ENCODE measurements at places on chromosomes 16 and 17.
A peak's percentile ranks its signal among the peaks of the same experiment; 100 is the strongest.

DNA sequence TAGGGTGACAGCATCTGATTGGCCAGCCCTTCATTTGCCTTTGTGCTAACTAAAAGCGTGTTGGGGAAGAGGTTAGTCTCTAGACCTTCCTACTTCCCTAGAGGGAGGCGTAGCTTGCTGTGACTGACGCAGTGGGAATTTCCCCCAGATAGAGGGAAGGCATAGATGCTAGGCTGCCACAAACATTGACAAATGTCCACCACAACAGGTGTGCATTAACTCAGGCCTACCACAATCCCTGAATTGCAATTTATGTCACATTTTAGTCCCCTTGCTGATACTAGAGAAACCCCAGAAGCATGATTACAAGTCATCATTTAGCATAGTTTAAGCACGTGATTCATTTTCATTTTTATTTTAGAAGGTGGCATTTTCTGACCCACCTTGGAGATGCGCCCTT lies 76.3 kb upstream of the WSB1 start:
- no peak for DNase-seq

DNA sequence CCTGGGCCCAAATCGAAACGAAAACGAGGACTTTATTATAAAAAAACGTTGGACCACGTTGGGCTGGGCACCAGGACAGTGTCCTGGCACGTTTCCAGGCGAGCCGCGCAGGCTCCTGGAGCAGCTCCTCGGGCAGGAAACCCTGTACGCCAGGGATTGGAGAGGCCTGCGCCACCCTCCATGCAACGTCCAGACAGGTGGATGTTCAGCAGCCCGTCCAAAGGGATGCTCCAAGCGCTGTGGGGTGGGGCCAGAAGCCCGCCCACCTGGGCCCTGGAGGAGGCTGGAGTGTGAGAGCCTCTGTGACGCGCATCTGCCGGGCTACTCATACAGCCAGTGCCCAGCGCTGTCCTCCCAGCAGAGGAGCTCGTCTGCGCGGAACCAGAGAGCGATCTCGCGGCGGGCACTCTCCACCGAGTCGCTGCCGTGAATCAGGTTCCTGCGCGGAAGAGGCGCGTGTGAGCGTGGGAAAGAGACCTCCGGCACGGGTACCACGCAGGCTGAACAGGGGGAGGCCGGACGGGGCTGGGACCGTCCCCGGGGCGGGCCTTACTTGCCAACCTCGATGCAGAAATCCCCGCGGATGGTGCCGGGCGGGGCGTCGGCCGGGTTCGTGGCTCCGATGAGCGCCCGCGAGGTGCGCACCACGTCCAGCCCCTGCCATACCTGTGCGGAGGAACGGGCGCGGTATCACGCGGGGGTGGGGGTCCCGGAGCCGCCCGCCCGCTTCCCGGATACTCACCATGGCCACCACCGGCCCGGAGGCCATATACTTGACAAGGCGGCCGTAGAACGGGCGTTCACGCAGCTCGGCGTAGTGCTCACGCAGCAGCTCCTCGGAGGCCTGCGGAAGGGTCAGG lies 785 bp downstream of the NME3 start:
- no peak for DNase-seq

DNA sequence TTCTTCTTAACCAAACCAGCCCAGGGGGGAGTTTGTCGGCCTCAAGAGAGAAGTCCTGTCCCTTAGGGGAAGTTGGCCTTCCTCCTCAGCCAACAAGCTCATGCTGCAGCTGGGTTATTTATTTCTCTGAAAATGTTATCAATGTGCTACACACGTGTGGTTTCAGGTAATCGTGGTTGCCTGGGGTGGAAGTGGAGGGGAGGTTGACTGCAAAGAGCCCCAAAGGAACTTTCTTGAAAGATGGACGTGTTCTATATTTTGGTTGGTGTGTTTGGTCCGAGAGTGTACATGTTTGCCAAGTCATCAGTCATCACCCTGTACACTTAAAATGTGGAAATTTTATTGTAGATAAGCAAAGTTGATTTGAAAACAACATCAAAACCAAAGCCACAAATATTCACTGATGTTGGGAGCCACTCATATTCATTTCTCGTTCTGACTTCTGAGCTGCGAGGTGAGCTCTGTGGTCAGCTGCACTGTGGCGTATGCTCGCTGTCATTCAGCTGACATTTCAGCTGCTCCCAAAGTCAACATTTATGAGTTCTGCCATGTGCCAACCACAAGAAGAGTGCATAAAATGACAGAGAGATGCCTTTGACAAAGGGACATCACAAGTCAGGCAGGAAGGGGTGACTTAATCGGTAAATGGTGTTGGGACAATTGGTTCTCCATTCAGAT lies 26.5 kb upstream of the ADGRG1 start:
- peak; percentile 73 for DNase-seq

DNA sequence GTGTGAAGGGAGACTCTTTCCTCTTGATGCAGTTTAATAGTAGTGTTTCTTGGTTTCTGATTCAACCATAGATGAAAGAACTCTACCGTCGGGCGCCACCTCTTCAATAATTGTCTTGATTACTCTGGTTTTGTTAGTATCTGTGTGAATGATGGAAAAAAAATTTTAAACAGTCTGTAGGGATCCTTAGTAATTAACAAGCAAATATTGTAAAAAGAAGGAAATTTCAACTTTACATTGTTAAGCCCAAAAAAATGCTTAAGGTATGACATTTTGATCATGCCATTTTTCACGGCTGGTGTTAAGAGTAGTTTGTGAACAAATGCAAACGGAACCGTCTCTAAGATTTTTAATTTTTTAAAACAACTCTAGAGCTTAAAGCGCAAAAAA lies 4.1 kb downstream of the KRT10 start:
- no peak for DNase-seq

DNA sequence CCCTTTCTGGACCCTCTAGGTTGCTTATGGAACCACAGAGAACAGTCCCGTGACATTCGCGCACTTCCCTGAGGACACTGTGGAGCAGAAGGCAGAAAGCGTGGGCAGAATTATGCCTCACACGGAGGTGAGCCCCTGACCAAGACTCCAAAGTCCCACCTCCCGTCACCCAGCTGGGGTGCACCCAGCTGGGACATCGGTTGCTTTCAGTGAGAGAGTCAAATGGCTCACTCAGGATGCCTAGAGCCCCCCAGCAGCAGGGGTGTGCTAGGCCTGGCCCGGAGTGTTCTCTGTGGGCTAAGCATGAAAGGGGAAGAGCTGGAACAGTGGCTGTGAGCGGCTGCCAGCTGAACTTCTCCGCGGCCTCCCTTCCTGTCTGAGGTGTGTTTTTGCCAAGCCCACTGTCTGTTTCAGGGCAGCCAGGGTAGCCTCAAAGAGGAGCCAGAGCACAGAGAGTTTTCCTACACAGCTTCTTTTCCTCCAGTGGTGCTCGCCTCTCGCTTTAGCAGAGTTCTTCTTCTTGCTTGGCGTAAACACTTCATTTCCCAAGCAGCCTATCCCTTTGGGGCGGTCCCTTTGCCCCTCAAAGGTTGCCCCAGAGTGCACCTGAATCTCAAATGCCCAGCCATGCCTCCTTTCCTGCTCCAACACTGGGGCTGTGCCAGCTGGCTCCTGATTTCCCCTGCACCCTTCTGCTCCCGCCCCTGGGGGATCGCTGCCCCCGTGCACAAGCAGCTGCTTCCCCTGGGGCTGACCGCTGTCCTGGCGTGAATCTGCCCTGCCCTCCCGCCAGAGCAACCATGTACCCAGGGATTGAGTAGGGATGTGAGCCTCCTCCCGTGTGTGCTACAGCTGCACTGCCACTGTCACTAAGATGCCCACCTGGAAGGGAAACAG lies 2.6 kb upstream of the CHAD start:
- DNase-seq = peak; percentile 57
